ENCODE measurements at places on chromosomes 12 and 14. TPM values are rescaled to one million over a fixed set of nuclear protein-coding genes. Genes with fewer than 3 reads are reported as not detected.

DNA sequence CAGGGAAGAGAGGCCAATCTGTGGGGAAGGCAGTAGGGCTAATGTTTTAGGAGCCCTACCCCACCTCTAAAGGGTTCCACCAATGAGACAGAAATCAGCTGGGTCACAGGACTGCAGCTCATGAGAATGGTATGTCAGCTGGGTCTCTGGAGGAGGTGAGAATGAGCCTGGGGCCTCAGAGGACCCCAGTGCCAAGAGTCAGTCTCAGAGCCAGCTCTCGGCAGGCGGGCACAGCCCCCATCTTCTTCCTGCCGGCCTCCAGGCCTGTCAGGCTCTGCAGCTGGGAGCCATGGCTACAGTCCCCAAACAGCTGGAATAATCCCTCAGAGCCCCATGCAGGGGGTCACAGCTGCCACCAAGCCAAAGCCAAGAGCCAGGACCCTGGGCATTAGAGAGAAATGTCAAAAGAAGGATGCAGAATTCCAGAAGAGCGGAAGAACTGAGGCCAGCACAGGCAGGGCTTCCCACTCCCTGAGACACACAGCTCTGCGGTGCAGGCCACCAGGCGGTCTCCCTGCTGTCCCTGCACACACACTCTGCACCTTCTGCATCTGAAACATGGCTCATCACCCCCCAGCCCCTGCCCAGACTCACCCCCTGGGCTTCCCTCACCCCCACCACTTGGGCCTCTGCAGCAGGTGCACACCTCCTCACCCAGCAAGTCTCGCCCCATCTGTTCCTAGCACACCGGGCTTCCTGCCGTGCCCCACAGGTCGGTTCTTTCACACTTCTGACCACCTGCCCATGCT lies 26.0 kb downstream of the ITPK1 start:
- no peak for DNase-seq

PIK3C2G gene
- 8.4 TPM for total RNA-seq

AJUBA gene
- 56.1 TPM for total RNA-seq

KRT71 gene
- total RNA-seq, result 0.50 TPM

GRCh38 chr14:102157346-102157745 lies 17.6 kb downstream of the WDR20 start:
- DNase-seq, result no peak

CHGA gene
- total RNA-seq, result 3,424 TPM

- no peak for DNase-seq
Measured at GRCh38 chr12:43338848-43339526, 213.0 kb downstream of the ADAMTS20 start.

ADGRD1 gene
- total RNA-seq, result 2.6 TPM

MEG3 gene
- total RNA-seq, result 0.74 TPM

- DNase-seq, result no peak
Measured at GRCh38 chr12:92543359-92543758, 159.4 kb upstream of the PLEKHG7 start.

Data from type B pancreatic cell (in vitro differentiated cells).